COR-L47 (cell line): ENCODE measurements at places on chromosomes 5 and 9.

- no peak for DNase-seq
These were observed 3.4 kb downstream of the BRD9 start for GRCh38 chr5:889075-889710.

GRCh38 chr5:124195411-124195810 is 551.0 kb downstream of the ZNF608 start:
- DNase-seq = no peak

- DNase-seq = no peak
These were observed 15.2 kb upstream of the ERAP2 start for GRCh38 chr5:96861076-96861475.

GRCh38 chr9:13354733-13355132 is 75.2 kb upstream of the MPDZ start:
- no peak for DNase-seq

DNA sequence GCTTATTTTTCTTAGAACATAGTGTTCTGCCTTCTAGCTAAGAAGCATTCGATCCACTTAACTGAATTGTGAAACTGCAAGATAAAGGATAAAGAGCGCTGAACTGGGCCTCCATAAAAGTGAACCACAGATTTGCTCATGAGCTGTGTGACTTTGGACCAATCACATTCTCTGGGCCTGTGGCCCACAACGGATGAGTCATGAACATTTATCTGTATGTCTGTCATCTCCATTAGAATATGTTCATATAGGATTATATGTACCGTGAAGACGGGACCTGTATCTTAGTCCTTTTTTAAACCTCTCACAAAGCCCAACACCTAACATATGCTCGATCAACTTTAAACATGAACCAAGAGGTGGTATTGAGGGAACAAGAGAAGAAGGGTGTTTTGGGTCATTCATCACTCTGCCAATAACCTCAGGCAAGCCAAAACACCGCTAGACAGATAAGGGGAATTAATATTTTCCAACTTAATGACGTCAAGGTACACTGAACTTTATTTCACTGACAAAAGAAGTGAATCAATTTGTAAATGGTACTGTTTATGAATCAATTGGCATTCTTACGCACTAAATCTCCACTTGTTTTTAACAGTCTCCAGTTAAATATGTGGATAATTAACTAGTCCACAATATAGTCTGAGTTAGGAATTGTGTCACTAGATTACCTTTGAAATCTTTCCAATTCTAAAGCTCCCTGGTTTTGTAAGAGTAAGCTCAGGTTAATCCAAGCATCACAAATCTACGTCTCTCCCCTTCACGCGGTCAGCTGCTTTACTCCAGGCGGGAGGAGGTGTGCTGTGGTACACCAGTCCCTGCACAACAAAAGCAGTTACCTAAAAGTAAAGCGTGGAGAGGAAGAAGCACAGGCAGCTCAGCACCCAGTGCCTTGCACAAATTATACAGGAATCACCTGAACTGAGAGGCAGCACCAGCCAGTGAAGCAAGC is 1.6 kb downstream of the TMEM245 start:
- DNase-seq = peak; percentile 5

- DNase-seq = no peak
These were observed 14.7 kb downstream of the CEP72 start for GRCh38 chr5:626850-627249.

DNA sequence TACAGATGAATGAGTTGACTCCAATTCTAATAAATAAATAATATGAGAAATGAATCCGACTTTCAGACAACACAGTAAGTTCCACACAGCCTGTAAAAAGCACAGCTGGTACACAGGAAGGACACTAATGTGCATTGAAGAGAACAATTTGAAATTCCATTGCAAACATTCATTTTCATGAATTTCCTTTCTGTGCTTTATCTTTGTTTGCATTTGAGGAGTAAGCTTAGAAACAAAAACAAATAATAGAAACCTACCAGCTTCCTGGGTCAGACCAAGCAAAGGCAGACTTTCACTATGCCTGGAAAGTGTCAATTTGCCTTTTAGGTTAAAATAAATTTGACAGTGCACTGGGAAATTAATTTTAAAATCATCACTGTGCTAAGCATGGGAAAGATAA is 143.8 kb upstream of the VLDLR start:
- DNase-seq = no peak

GRCh38 chr5:11531811-11532555 is 372.3 kb downstream of the CTNND2 start:
- no peak for DNase-seq

GRCh38 chr5:54990841-54991258 is 5.5 kb upstream of the ESM1 start:
- DNase-seq = no peak

GRCh38 chr5:138359621-138360020 is 7.1 kb downstream of the KDM3B start:
- DNase-seq = no peak

GRCh38 chr5:1243487-1244130 is 18.4 kb downstream of the SLC6A18 start:
- no peak for DNase-seq
